ENCODE measurements at places on chromosomes 5 and 9.

- no peak for DNase-seq
Observed at GRCh38 chr9:14434971-14435718, 121.2 kb upstream of the NFIB start.

- DNase-seq: no peak
Observed at GRCh38 chr5:80230269-80230992, 25.4 kb downstream of the SERINC5 start.

DNA sequence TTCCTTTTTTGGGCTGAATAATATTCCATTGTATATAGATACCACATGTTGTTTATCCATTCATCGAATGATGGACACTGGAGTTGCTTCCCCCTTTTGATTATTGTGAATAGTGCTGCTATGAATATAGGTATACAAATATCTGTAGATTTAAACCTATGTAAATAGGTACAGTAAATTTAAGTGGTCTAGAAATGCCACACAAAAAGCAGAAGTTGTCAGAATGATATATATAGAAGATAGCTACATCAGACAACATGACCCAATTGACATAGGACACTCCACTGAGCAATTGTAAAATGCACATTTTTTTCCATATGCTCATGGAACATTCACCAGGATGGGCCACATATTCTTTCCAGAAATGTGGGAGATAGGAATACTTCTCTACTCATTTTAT is 77.6 kb downstream of the SMIM15 start:
- DNase-seq: no peak

DNA sequence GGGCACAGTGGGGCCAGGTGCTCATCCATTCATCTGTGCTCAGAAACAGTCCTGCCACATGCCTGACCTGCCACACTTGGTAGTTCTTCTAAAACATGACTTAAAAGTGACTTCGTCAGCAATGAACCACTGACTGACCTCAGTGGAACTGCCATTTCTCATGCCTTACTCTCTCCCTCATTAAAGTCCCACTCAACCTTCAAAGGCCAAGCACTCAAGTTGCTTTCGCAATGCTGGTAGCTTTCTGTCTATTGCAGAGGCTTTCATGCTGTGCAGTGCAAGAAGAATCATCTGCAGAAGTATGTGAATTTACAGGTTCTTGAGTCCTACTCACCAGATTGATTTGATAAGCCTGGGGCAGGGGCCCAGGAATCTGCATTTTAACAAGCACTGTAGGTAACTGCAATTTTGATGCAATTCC is 23.9 kb downstream of the B4GALT1 start:
- DNase-seq: no peak

- DNase-seq: no peak
Observed at GRCh38 chr9:97307500-97308163, at the start of gene CCDC180. Gene CCDC180 (plus strand): TSS chr9:97307659. CDS start chr9:97308064, 405 bp downstream.

DNA sequence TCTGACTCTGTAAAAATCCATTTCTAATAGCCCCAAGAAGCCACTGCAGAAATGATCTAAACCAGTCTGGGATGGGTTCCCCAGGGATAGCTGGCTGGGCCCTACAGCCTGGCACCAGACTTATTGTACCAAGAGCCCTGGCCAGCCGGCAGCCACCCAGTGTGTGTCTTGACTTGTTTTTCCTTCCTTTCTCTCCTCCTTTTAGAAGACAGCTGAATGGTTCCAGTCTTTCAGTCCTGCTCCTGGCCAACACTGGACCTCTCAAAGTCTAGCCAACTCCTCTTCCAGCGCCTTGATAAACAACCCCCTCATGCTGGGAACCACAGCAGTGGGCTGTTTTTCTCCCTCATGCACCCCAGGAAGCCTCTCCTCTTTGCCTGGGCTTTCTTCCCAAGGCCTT is 34.1 kb downstream of the ATOX1 start:
- no peak for DNase-seq

DNA sequence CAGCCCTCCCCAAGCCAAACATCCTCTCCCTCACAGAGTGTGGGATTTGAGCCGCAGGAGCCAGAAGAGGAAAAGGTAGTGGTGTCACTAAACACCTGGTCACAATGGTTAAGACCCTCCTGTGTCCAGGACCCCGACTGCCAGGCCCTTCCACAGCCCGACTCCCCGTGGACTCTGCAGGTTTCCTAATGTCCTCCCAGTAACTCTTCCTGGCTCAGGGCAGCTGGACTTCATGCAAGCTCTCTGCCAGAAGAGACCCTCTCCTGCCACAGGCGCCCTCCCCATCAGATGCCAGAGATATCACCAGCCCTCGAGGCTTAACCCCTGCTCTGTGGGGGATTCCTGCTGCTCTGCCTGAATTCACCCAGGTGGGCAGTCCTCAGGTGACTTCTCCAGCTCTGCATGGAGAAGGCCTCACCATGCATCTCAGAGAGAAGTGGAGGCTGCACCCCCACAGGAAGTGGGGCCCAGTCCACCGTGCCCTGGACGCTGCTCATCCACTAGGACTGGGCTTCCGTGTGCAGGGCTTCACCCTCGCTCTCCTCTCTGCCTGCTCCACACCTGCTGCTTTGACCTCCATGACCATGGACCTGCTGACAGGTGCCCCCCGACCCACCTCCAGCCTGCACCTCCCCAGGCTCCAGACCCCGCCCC is 111.2 kb downstream of the ADAMTS2 start:
- no peak for DNase-seq

DNA sequence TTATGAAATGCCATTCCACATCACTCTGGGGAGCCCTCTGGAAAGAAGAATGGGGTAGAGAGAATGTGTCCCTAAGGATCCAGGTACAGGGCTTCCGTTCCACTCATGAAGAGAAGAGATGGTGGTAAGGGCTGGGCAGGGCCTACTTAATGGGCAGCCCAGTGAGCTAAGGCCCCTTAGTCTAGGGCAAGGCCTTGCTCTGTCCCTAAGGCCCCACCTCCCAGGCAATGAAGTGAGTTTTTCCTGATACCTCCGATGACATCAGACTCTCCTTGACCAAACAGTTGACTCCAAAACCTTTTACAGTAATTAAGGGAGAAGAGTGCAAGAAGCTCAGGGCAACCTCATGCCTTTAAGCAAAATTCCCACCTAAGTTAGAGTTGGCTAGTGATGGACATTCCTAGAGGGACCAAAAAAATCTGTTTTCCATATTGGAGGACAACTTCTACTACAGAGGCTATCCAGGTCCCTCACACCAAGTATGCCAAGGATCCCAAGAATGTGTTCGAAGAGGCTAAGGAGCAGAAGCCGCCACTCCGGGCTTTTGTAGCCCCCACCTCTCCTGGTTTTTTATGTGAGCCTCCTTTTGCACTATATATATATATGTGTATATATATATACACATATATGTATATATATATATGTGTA is 5.9 kb downstream of the KLF9 start:
- DNase-seq: no peak

- no peak for DNase-seq
Observed at GRCh38 chr5:43352915-43353314, 39.7 kb upstream of the HMGCS1 start.

GRCh38 chr5:109411627-109412026 is 1.9 kb upstream of the PJA2 start:
- DNase-seq: no peak

- DNase-seq: no peak
Observed at GRCh38 chr9:130234340-130235260, 31.0 kb upstream of the HMCN2 start.

DNA sequence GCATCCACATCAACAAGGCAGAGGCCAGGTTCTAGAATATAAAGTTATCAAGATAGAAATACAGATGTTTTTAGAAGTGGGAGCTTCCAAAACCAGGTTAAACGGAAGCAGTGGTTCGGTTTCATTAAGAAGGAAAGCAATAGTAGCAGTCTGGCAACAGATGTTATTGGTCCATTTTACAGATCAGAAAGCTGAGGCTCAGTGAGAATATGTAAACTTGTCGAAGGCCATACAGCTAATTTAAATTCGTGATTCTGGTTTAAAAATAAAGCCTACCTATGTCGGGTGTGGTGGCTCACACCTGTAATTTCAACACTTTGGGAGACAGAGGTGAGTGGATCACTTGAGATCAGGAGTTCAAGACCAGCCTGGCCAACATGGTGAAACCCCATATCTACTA is 160.6 kb downstream of the ARRDC3 start:
- no peak for DNase-seq

GRCh38 chr5:107578051-107578635 is 92.6 kb downstream of the EFNA5 start:
- DNase-seq: no peak

GRCh38 chr5:21831145-21831787 is 1021.9 kb downstream of the CDH12 start:
- DNase-seq: no peak

- DNase-seq: no peak
Observed at GRCh38 chr9:117081641-117082317, 333.1 kb downstream of the ASTN2 start.

- no peak for DNase-seq
Observed at GRCh38 chr9:29214154-29214689, 1640.9 kb upstream of the C9orf72 start.

GRCh38 chr9:14313378-14313940 is 482 bp downstream of the NFIB start:
- DNase-seq: no peak

DNA sequence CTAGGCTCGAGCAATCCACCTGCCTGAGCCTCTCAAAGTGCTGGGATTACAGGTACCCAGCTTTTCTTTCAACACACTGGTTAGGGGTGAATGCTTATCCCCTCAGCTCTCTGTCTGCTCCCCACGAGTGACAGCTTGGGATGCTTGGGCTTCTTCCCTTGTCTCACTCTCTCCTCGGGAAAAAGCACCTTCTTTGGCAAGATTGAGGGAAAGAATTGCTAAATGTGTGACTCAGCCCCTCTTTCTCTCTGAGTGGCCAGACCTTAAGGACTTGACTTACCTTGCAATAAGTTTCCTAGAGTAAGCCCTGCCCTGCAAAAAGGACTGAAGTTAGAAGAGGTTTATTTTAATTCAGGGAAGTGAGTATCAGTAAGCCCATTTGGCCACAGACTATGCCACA is 68.1 kb upstream of the ERBIN start:
- no peak for DNase-seq

- no peak for DNase-seq
Observed at GRCh38 chr9:123072407-123072995, 39.0 kb downstream of the GPR21 start.

DNA sequence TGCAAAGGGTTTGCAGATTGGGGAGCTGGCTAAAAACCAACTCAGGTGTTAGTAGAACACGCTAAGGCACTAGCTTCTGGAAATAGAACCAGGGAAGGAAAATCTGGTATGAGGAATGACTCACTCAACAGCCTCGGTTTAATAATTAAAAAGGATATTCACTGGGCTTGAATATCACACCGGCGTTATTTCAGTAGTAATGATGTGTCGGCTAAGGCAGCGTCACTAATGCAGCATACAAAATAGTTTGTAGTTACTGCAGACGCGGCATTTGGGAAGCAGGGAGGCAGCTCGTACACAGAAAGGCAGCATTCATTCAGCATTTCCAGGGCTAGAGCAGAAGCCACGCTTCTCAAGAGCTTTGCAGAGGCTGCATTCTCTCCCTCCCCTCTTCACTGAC is 1.7 kb downstream of the ADRA1B start:
- no peak for DNase-seq

DNA sequence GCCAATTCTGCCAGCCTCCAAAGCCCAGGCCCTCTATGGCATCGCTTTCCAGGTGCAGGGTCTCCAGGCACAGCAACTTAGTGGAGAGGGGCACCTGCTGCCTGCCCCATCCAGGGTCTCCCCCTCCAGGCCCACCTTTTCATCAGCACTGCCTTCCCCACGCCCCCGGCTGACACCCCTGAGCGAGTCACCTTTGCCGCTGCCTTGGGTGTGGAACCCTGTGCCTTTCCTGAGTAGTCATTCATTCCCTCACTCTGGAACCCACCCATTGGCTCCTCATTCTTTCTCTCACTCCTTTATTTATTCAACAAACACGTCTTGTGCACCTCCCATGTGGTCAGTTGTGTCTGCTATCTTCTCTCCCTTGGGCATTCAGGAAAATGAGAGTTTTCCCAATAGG is 14.5 kb upstream of the RPL26L1 start:
- no peak for DNase-seq

DNA sequence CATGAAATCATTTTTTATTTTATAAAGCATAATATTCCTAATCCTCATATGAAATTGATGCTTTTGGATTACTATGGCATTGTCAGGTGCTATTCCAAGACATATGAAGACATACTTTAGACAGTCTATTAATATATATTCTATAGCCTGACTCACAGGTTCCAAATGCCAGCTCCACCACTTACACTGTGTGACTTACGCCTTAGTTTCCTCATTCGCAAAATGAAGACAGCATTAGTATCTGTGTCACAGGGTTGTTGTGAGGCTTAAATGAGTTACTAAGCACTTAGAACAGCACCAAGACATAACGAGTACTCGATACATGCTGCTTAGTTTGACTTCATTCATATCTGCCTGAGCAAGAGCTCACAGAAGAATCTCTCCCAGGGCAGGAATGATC is 132.2 kb upstream of the PTGER4 start:
- DNase-seq: no peak

DNA sequence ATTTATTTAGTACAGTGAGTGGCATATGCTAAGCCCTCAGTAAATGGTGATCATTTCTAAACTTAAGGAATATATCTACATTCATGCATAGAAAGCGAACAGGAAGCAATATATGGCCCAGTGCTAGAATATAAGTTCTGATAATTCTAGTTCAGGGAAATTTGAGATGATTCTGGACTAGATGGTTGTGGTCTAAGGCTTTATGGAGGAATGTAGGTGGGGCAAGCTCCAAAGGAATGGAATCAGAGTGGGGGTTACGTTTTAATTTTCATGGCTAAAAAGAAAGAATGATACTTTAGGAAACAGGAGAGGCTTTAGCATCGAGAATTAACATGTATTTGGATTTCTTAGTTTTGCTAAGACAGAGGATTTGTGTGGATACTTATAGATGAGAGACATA is 56.1 kb downstream of the MTREX start:
- no peak for DNase-seq

DNA sequence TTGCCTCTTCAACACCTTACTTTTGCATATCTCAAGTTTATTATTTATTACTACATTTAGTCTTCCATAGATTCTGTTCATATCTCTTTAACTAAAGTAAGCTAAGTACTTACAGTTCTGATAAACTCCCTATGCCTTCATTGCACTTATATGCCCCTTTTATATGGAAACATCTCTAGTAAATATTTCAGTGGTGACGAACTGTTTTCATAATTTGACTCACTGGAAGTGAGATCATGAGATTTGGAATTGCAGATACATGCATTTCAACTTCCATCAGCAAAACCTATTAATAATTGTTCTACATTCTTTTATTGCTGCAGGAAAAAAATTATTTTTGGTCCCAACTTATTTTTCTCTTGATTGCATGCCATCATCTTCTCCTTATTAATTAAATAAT is 263.5 kb downstream of the CD180 start:
- DNase-seq: no peak

DNA sequence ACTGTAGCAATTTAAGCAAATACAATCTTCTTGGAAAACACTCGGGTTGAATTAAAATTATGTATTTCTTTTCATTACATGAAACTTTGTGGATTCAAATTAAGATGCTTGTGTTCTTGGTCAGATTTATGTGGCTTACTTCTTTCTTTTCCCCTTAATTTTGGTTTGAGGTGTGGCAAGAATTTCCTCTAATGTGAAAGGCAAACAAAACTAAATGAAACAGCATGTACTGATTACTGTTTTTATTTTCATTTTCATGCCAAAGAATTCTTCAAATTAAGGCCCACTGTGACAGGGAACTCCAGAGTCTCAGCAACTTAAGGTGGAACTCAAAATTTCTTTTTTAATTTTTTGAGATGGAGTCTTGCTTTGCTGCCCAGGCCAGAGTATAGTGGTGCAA is at the start of gene OMD:
TSS of gene OMD (minus strand) at position 132 of the 400 bp plus-strand sequence. CDS start 6,913 bp downstream, outside the sequence.
- DNase-seq: no peak

- no peak for DNase-seq
Observed at GRCh38 chr5:32692036-32692746, 18.9 kb upstream of the NPR3 start.
